HEK293T (cell line): ENCODE measurements at places on chromosomes 13 and 19.
A peak's percentile ranks its signal among the peaks of the same experiment; 100 is the strongest.

DNA sequence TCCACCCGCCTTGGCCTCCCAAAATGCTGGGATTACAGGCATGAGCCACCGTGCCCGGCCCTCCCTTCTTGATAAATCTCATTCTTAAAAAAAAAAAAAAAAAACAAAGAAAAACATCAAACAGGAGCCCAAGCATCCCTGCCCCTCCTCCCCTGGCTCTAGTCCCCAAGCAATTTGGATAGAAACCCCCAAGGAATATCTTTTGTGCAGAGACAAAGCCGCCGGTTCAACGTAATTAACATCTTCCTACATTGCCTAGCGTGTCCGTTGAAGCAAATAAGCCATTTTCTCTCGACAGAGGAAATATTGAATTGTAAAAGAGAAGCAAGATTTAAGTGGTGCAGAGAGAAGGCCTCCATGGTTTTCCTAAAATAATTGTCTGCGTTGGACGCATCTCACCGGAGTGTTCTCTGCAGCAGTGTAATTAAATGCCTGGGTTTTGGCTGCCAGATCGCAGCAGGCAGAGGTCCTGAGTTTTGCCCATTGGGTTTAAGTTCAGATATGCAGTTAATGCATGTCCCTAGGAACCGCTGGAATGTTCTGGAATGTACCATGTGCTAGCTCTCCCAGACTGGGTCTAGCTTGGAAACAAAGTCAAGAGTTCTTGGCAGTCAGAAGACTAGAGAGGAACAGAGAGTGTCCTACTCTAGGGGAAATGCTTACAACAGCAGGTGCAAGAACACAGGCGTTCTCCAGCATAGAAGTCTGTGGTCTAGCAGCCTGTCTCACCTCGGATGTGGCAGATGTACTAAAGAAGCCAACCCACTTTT, 30.8 kb downstream of the PIN1 start:
- no peak for DNase-seq

DNA sequence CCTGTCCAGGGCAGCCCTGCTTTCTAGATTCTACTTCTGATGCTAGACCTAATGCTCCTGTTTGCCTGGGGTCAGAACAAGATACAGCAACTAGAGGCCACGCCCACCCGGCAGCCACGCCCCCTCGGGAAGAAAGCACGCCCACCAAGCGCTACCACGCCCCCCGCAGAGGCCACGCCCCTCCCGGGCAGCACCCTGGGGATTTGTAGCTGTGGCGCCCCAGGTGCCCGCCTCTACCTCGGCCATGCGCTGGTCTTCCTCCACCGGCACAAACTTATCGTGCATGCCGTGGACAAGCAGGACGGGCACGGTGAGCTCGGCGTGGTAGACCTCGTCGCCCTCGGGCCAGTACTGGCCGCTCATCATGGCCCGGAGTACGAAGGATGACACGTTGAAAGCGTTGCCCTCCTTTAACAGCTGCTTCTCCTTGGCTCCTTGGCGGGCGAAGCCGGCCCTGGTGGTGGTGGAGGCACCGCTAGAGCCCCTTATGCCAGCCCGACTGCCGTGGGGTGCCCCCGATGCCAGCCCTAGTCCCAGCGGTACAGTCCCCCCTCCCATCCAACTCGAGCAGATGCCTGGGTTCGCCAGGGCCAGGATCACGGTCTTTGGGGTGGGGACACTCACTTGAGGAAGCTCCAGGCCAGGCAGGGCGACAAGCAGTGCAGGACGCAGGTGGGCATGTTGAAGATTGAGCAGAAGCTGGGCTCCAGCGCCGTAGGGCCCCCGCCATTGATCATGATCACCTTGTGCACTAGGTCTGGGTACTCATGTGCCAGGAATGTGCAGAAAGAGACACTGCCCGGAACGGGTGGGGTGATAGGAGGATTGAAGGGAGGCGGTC, 9.0 kb downstream of the ABHD8 start:
- peak; percentile 91 for DNase-seq

GRCh38 chr19:30090963-30091362, 148.9 kb downstream of the URI1 start:
- no peak for DNase-seq

DNA sequence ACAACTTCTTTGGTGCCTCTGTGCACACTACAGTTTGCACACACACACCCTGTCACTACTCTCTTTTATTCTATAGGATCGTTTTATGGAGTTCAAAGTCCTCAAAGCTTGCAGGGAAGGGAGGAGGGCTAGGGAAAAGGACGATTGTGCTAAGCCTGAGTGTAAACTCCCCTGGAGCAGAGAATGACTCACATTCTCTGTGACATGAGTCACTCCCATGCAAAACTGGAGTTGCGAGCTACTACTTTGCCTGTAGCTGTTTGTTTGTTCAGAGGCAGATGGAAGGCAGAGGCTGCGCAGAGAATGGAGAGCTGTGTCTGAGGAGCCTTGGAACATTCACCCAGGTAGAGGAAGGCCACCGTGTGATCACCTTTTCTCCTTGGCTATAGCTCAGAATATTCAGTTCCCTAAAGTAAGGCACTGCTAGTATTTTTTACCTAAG, 80.5 kb upstream of the MBNL2 start:
- DNase-seq, result peak; percentile 48

GRCh38 chr13:68708336-68708908, 1399.2 kb upstream of the ATXN8OS start:
- DNase-seq, result no peak

GRCh38 chr13:42699912-42700311, 81.5 kb upstream of the FAM216B start:
- DNase-seq, result no peak

DNA sequence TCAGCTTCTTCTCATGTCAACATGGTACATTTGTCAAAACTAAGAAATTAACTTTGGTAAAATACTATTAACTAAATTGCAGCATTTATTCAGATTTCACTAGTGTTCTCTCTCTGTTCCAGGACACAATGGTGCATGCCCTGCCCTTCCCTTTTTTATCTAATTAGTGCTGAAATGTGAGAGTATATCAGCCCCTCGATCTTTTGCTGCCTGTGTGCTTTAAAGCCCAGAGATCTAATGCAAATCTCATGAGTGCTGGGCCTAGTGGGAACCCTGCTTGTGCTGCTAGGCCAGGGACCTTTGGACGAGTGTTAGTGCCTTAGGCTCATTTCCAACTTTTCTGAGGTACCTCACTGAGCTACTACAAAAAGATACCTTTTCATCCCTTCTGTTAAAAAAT, 221.1 kb upstream of the EDNRB start:
- no peak for DNase-seq

DNA sequence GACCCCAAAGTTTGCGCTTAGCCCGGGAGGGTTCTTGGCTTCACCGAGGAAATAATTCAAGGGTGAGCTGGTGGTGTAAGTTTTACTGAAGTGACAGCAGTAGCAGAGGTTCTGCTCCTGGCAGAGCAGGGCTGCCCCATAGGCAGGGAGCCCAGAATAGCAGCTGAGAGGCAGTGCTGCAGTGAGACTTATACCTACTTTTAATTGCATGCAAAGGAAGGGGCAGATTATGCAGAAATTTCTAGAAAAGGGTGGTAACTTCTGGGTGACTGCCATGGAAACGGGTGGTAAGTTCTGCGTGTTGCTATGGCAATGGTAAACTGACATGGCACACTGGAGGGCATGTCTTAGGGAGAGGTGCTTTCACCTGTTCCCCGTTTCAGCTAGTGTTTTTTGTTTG, 17.5 kb upstream of the CAMSAP3 start:
- no peak for DNase-seq

DNA sequence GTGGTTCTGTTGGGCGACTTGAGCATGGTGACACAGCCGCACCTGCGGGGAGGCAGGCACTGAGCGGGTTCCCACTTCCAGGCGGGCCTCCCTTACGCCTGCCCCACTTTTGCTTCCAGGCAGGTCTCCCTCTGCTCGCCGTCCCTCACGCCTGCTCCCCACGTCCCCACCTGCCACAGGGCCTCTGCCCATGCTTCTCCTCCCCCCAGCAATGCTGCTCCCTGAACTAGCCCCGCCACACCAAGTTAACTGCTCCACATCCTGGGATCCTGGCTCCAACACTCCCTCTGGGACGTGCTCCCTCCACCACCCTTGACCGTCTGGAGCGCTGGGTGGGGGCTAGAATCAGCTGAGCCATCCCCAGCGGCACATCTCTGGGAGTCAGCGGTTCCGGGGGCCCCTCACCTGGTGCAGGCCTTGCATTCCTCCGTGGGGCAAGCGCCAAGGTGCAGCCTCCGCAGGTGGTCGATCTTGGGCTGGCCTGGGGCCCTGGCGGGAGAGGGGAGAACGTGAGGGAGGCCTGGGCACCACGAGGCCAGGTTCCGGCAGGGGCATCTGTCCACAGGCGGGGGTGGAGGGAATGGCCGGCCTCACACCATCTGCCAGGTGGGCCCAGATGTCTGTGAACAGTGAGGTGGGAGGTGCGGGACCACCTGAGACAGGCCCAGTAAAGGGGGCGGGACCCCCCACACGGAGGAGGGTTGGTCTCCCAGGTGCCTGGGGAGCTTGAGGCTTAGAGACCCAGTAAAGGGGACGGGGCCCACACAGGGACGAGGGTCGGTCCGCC, 9.2 kb downstream of the CFD start:
- DNase-seq, result no peak

- no peak for DNase-seq
These were observed 933 bp downstream of the TFPT start for GRCh38 chr19:54114340-54115108.

DNA sequence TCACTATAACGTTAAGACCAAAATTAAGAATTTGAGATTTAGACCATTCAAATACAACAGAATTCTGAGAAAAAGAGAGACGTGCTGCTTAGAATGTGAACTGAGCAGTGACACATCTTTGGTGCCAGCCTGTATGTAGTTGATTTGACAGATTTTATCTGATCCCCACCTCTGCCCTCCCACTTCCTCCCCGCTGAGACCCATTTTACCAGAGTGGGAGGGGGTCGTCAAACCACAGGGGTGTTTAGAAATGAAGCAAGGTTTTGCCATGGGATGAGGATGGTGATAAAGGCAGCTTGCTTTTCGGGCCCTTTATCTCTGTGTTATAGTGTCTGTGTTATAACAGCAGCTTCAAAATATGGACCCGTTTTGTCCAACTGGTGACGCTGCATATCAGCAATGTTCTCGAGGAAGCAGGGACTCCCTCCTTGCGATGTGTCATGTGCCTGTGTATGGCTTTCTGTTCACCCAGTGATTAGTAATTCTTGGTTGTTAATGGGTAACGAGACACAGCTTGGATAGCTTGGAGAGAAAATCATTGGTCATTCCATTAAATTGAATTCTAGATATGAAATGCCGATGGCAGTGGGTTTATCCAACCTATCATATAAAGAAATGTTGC, 125.0 kb downstream of the HS6ST3 start:
- no peak for DNase-seq

GRCh38 chr19:16473875-16474392, 2.2 kb upstream of the EPS15L1 start:
- no peak for DNase-seq

DNA sequence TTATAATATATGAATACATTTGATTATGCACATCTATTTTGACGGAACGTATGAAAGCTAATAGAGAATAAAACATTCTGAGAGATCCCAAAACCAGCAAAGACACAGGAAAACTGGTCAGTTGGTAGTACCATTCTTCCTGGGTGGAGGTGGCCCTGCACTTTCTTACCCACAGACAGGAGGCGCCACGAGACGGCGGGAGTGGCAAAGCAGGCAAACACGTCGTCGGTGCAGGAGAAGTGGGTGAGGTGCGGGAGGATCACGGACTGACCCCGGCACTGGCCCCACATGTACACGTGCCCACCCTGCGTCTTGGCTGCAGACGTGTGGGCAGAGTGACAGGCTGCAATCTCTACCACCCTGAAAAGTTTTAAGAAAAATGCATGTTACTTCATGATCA, 36.1 kb downstream of the RCBTB1 start:
- DNase-seq, result no peak

GRCh38 chr19:21474671-21475181, 30.7 kb upstream of the ZNF429 start:
- no peak for DNase-seq

GRCh38 chr13:100619940-100620339, 31.4 kb upstream of the GGACT start:
- DNase-seq, result no peak

DNA sequence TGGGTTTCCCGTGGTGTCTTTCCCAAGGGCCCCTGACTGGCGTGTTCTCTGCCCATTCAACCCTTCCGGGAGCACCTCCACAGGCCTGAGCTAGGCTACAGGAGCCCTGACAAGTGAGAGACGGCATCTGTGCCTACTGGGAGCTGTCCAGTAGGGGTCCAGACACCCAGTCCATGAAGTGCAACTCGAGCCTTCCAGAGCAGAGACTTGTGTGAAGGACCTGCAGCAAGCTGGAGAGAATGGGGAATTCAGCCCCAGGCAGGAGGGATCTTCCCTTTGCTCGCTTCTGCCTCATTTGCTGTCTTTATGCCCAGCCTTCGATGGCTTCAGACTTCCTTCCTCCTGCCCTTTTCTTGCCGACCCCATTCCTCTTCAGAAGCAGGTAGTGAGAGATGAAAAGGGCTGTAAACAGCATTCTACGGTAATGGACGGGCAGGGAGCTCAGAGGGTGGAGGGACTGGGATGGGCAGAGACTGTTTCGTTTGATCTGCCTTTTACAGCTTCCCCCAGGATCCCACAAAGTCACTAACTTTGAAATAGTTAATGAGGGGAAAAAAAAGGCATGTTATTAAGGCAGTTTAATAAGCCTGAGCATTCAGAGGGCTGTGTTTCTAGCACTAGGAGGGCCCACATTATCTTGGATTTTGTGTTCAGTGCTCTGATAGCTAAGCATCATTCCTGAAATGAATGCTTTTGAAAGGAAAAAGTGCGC, 327.6 kb downstream of the FGF9 start:
- DNase-seq, result no peak

GRCh38 chr13:112926003-112926402, 43.0 kb upstream of the MCF2L start:
- no peak for DNase-seq

- no peak for DNase-seq
These were observed 154.2 kb downstream of the DIAPH3 start for GRCh38 chr13:60009300-60010253.

GRCh38 chr19:44719262-44719701, 20.3 kb downstream of the CEACAM16 start:
- DNase-seq, result no peak

DNA sequence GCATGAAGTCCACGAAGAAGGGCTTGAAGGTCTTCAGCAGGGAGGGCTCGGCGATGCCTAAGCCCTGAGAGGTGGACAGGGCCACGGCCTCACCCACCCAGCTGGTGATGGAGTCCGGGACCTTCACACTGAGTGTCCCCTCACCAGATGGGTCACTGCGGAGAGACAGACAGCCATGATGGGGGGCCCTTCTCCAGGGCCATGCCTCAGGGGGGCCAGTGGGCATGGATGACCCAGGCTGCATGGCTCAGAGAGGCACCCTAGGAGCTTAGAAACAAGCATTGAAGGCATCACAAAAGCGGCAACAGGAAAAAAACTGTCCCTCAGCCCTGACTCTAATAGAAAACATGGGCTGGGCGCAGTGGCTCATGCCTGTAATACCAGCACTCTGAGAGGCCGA, 63.2 kb downstream of the F2RL3 start:
- DNase-seq, result no peak

- DNase-seq, result no peak
These were observed 135.7 kb downstream of the CRYL1 start for GRCh38 chr13:20389696-20390525.

- DNase-seq, result no peak
These were observed 379.8 kb downstream of the DLEU7 start for GRCh38 chr13:50463719-50464118.

- no peak for DNase-seq
These were observed 42.5 kb downstream of the SYDE1 start for GRCh38 chr19:15149737-15150136.
